HFFc6 (cell line): ENCODE measurements at places on chromosomes 1 and 21.

DNA sequence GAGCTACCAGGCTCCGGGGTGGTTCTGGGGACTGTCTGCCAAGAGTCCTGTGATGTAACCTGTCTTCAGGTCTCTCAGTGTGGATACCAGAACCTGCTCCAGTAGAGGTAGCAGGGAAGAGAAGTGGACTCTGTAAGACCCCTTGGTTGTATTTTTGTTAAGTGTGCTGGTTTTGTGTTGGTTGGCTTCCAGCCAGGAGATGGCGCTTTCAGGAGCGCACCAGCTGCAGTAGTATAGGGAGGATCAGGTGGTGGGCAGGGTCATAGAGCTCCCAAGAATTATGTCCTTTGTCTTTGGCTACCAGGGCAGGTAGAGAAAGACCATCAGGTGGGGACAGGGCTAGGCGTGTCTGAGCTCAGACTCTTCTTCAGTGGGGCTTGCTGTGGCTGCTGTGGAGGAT, 1147.2 kb upstream of the ADGRL4 start:
- no peaks in the 10 kb centered on the region for H3K4me1 ChIP-seq
- H3K4me3 ChIP-seq = no peak overlapping the region
- no peak overlapping the region for H3K27ac ChIP-seq
- H3K36me3 ChIP-seq = no peaks in the 10 kb centered on the region
- no peak for DNase-seq

DNA sequence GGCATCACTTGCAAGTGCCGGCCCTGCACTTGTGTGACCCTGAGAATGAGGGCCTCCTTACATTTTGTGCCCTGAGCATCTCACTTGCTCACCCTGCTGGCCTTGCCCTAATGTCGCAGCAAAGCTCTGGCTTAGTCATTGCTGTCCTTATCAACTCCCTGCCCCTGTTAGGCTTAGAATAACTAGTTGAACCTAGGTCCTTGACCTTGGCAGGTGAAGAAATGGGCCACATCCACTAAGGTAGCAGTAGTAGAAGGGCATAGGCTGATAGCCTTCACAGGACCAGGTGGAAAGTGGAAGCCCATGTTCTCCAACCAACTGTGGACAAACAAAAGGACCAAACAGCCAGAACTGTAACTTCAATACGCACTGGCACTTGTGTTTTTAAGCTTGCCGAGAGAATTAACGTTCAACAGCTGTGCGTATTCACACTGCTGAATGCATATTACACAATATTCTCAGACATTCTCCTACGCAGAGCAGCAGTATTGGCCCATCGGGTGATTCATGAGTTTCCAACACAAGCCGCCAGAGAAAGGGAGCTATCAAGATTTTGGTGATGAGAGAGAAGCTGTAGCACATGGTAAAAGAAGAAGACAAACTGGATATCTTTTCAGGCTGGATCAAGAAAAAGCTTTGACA, 27.7 kb upstream of the PTGFRN start:
- no peak overlapping the region for H3K27ac ChIP-seq
- no peaks in the 10 kb centered on the region for H3K36me3 ChIP-seq
- DNase-seq = peak; percentile 58
- H3K27me3 ChIP-seq = peaks cover 19% of the 10 kb centered on the region
- no peak overlapping the region for H3K4me3 ChIP-seq

DNA sequence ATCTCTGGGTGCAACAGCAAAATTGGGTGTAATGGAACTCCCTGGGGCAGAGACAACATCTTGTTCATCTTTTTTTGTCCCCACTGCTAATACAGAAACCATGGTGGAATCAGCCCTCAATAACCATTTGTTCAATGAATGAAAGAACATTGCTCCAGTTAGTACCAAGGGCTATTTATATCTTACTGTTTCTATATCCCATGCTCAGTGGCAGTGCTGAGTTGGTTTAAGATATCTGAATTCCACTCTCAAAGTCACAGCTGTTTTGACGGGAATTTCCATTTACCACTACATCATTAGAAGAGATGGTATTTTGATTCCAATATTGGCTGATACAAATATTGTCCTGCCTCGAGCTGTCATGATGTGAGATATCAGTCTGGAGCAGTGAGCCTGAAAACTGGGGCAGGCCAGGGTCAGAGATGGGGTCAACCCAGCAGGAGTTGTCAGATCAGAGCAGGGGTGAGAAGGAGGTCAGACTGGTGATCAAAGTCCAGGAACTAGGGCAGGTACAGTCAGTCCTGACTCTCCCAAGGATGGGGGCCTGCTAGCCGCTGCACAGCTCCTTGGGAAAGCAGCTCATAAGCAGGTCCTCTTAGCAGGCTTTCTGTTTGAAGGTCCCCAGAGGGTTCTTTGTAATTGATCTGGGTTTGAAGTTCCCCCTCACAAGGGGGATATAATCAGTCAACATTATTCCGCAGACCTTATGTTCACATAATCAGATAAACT, 5.8 kb upstream of the PHC2 start:
- H3K4me1 ChIP-seq = peaks cover 57% of the 10 kb centered on the region
- no peak for DNase-seq
- H3K36me3 ChIP-seq = no peaks in the 10 kb centered on the region; the same call in 1 of the 2 replicates
- peaks cover 4% of the 10 kb centered on the region; the same call in 1 of the 2 replicates for H3K27me3 ChIP-seq
- no peak overlapping the region for H3K27ac ChIP-seq

DNA sequence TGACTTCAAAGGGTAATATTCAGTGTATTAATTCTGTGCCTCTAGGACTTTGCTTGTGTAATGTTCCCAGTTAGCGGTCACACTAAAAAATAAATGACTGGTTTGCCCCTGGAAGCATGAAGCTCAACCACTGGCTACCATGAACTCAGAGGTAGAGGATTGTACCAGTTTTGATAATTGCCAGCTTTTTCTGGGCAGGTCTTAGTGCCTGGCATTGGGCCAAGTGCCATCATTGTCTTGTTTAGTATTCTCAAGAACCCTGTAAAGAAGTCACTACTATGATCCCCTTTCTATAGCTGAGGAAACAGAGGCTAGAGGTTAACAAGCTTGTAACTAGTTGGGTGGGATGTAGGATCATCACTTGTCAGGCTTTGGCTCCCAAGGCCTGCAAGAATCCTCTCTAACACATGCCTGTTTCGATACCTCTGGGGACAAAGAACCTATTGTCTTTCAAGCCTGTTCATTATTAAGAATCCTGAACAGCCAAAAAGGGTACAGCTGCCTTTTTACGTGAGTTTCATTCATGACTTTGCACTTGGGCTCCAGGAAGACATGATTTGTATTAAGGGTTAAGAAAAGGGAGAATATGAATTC, 121.9 kb upstream of the JUN start:
- no peak for DNase-seq
- no peaks in the 10 kb centered on the region for H3K36me3 ChIP-seq
- no peak overlapping the region for H3K4me3 ChIP-seq
- H3K27ac ChIP-seq = peak overlapping the region; percentile 40; the same call in 1 of the 2 replicates
- peaks cover 80% of the 10 kb centered on the region for H3K4me1 ChIP-seq

DNA sequence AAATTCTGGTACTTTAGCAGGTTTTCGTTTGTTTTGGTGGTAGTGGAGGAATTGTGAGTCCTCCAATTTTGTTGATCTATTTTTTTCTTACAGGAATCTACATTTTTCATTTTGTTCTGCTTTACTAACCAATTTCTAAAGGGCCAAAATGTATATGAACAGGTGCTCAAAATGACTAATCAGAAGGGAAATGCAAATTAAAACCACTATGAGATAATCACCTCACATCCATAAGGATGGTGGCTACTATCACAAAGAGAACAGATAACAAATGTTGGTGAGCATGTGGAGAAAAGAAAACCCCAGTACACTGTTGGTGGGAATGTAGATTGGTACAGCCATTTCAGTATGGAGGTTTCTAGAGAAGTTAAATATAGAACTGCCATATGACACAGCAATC, 134.2 kb downstream of the LMO4 start:
- no peak for DNase-seq
- H3K4me3 ChIP-seq = no peak overlapping the region
- H3K27ac ChIP-seq = no peak overlapping the region
- H3K27me3 ChIP-seq = no peaks in the 10 kb centered on the region; the same call in 1 of the 2 replicates

GRCh38 chr1:188668083-188668482, 1809.6 kb downstream of the BRINP3 start:
- no peaks in the 10 kb centered on the region for H3K36me3 ChIP-seq
- no peak for DNase-seq
- H3K4me1 ChIP-seq = no peaks in the 10 kb centered on the region
- H3K27me3 ChIP-seq = no peaks in the 10 kb centered on the region
- H3K27ac ChIP-seq = no peak overlapping the region

DNA sequence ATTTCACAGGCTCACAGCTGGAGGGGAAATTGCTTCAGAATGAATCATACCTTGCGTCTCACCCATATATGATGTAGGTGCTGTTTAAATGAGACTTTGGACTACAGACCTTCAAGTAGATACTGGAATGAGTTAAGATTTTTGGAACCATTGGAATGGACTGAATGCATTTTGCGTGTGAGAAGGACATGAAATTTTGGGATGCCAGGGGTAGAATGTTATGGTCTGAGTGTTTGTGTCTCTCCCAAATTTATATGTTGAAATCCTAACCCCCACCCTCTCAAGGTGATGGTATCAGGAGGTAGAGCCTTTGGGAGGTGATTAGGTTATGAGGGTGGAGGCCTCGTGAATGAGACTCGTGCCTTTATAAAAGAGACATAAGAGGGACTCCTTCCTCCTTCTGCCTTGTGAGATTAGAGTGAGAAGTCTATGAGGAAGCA, 41.4 kb downstream of the KCNK1 start:
- no peaks in the 10 kb centered on the region for H3K4me1 ChIP-seq
- DNase-seq = no peak
- H3K27me3 ChIP-seq = no peaks in the 10 kb centered on the region
- H3K27ac ChIP-seq = no peak overlapping the region
